ENCODE measurements at places on chromosomes 6 and 20.

GRCh38 chr6:108464418-108465097 is 96.2 kb upstream of the FOXO3 start:
- H3K4me1 ChIP-seq: no peaks in the 10 kb centered on the region
- DNase-seq: no peak
- H3K27ac ChIP-seq: no peak overlapping the region
- H3K27me3 ChIP-seq: no peaks in the 10 kb centered on the region
- H3K4me3 ChIP-seq: no peak overlapping the region

DNA sequence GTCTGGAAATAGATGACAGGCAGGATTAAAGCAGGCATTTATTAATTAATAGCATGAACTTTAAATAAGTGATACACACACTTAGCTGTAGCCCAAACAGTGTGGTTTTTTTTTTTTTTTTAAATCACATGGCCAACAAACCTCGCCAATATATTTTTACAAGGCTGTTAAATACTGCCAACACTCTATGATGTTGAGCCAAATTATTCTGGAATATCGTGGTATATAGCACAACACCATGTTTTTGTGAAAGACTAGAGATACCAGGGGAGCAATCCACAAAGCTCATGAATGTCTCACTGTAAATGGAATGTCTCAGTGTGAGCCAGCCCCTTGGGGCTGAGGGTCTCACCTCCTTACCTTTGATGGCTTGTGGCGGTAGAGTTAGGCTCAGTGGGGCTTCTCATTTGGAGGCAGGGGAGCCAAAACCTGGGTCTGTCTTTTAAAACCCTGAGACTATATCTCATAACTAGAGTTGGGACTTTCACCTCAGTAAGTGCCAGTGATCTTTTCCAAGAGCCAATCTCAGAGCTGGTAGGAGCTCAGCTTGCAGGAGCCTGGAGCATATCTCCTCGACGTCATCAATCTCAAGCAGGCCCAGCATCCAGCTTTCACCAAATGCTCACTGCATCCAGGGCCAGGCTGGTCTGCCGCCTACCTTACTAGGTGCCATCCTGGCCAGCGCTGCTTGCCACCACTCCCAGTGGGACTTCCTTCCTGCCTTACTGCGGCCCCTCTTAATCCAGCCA is 78.5 kb upstream of the FAM184A start:
- H3K27me3 ChIP-seq: no peaks in the 10 kb centered on the region
- H3K27ac ChIP-seq: peak overlapping the region; percentile 39
- H3K4me1 ChIP-seq: peaks cover 7% of the 10 kb centered on the region
- no peak overlapping the region for H3K4me3 ChIP-seq
- DNase-seq: no peak

GRCh38 chr6:39362487-39362865 is 40.0 kb upstream of the KCNK16 start:
- no peak for DNase-seq
- H3K36me3 ChIP-seq: no peaks in the 10 kb centered on the region
- H3K4me1 ChIP-seq: no peaks in the 10 kb centered on the region
- H3K4me3 ChIP-seq: no peak overlapping the region

DNA sequence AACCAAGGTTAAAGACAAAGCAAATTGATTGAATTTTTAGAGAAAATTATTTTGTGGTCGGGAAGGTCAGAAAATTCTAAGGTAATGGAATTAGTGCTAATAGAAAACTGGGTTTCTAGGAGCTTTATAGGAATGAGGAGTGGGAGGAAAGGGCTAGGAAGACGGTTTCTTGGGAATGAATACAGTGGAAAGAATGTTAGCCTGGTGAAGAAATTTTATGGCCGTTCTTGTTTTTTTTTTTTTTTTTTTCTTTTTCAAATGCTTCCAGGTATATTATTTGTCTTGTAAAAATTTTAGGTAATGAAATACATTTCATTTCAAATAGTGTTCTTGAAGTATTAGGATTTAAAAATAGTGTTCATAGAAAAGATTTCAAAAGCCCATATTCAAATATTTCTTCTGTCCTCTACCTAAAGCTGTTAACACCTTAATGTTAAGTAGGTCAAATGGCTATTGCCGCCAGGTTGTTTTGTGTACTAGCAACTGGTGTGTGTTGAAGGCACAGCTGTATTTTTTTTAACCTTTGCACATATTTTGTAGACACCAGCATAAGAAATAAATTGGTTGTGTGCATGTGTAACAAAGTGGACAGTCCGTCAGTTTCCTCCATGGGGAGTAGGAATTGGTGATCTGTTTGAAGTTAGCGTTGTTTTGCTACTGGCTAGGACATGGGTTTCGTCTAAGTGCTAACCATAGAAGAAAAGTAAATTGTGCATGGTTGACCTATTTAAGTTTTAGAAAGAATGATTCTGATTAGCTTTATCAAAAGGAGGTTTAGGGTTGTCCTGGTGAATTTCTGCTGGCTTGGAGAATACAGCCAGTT is 32.3 kb downstream of the AFDN start:
- H3K4me1 ChIP-seq: peaks cover 16% of the 10 kb centered on the region
- no peaks in the 10 kb centered on the region for H3K36me3 ChIP-seq
- H3K4me3 ChIP-seq: no peak overlapping the region
- H3K27me3 ChIP-seq: no peaks in the 10 kb centered on the region
- H3K27ac ChIP-seq: peak overlapping the region; percentile 5

GRCh38 chr6:149586149-149586548 is 20.0 kb downstream of the GINM1 start:
- no peaks in the 10 kb centered on the region for H3K4me1 ChIP-seq
- no peak for DNase-seq
- no peak overlapping the region for H3K27ac ChIP-seq

Measured in left lung (tissue), 14 donors.